Left renal cortex interstitium (tissue), 4 donors: ENCODE measurements at places on chromosomes 7 and 10.

DNA sequence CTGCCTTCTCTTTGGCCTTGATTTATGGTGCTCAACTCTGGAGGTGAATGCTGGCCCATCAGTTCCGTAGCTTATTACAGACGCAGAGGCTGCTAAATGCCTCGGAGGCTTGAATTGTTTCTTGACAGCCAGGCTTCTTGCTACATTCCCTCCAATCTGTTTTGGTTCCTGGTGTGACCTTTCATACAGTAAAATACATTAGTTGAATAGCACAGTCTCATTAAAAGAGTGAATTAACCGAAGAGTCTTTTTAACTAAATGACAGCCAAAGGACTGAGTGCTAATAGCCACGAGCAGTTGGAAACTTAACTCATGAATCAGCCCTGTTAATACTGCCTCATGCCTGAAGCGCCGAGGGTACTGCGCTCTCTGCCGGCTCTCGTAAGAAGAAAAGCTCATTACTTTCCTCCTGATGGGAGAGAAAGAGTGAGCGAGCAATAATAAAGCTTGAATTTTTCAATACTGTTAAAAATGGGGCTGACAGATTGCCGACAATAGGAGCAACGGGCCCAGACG lies 236.4 kb upstream of the GPR26 start:
- no peak for DNase-seq

DNA sequence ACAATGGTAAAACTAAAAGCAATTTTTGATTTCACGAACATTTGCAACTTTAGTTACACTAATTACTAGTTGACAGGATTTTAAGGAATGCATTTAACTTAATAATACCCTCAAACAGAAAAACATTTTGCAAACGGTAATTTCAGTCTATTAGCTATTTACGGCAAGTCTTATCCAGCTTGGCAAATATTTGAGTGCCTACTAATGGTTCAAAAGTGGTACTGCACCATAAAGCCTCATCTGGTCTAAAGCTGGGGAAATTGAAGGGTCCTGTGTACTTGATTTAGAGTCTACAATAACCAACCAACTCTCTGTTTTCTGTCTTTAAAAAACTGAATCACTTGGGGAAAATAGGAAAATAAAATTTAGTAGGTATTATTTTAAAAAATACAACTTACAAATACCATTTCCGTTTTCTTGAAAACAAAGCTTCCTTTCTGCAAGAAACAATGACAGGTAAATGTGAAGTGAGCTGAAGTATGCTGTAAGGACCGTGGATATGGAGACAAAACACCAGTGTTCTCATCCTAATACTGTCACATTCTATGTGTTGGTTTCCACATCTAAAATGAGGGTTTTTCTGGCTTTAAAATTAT lies 142.3 kb downstream of the VPS50 start:
- DNase-seq = no peak

- no peak for DNase-seq
These were observed 78.1 kb upstream of the TOMM7 start for GRCh38 chr7:22900784-22901183.

DNA sequence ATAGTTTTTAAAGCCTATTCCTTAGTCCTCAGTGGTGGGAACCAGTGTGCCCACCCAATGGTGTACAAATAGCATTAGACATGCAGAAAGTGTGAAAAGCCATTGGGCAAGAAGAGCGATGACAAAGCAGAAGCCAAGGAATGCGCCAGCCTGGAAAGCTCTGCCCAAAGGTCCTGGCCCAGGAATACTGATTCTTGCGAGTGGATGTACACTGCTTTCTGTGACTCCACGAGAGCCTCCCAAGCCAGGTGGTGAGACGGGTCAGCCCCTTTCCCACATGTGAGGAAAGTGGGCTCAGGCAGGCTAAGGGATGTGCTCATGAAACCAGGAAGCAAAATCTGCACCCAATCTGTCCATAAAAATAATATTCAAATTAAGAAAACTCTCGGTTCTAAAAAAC lies 106.6 kb downstream of the ADCY1 start:
- no peak for DNase-seq

DNA sequence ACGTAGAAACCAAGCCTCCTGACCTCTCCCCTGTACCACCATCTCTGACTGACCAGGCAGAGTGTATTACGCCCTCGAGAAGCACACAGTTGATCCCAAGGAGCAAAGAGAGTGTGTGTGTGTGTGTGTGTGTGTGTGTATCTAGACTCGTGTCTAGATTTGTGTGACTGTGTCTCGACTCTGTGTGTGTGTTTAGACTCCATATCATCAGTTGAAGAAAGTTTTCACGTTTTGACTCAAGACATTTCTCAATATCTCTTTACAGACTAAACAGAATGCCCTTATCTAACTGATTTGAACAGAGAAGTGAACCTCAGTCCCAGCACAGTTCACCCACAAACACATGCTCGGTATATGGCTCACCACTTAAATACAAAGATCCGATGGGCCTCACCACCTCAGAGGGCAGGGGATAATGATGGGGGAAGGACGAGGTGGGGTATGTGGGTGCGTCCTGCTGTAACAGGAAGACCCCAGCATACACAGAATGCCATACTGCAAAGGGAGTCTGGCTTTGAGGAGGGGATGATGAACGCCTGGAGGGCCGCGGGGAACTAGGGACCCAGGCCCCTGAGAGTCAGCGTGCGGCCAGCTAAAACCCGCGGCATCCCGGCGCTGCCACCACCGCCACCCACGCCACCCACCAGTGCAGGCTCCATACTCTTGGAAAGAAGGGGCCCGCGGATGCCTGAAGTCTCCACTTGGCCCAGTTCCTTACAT lies 780 bp downstream of the ALDH18A1 start:
- peak; percentile 8 for DNase-seq

- no peak for DNase-seq
These were observed 22.0 kb downstream of the MICALL2 start for GRCh38 chr7:1437155-1437880.

GRCh38 chr10:10699427-10699826 lies 318.2 kb upstream of the CELF2 start:
- DNase-seq = no peak
